ENCODE measurements at places on chromosomes 11 and 22.

GRCh38 chr22:23205339-23206049 is 25.2 kb downstream of the BCR start:
- DNase-seq: no peak

- DNase-seq: no peak
These were observed 52.7 kb downstream of the PAK1 start for GRCh38 chr11:77421041-77421723.

DNA sequence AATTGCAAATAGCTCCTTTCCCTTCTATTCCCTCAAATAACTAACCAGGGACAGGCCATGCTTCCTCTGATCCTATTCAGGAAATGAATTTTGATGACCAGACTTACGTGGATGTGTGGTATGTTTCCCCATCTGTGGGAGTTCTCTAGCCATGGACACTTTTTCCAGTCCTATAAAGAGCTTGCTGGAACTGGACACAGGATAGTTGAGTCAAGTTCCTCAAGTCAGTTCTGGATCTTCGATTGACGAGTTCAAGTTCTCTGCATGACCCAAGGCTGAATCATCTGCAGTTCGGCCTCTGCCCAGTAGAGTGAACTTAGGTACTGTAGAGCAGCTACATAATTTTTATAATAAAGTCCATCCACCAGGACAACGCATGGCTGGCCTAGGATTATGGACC is 52.7 kb upstream of the CCND1 start:
- DNase-seq: peak; percentile 95

GRCh38 chr11:22234743-22235142 is 41.9 kb downstream of the ANO5 start:
- DNase-seq: no peak

DNA sequence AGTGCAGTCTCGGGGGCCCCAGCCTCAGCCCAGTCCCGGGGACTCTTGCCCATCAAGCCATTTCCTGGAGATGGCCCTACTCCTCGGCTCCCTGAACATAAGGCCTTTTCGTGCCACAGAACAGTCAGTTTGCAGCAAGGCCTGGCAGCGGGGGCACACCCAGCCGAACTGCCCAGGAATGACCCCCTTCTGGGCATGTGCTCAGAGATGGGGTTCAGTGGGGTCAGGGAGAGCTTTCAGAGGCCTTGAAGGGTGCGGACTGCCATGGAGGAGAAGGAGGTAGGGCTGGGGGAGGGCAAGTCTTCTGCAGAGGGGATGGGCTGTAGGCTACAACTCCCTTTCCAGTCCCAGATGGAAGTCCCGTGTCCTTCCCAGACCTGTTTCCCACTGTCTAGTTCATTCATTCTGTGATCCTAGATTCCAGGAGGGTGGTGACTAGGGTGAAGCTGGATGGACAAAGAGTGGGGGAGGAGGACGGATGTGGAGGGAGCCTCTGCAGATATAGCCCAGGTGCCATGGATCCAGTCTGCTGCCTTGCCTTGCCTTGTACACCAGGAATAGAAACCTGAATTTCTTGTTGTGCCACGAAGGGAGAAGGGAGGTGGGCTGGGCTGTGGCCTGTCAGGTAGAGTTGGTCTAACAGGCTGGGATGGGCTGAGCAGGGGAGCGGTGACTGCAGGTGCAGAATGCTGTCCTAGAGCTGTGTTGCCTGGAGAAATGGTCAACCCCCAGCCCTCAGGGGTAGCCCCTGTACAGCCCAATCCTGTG is 14.2 kb upstream of the OMP start:
- no peak for DNase-seq

DNA sequence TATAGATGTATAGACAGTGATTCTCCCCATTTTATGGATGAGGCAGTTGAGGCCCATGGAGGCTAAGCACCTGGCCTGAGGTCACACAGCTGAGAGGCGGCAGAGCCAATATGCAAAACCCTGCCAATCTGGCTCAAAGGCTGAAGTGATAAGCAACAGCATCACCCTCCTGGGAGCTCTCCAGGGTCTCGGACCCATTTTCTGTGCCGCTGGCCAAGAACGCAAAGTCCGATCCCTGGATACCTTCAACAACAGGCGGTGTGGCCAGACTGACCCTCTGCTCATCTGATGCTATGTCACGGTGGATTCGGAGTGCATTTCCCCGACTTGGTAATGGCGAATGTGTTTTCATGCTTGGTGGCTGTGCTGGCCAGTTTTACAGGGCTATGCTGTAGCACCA is 595.0 kb downstream of the TBC1D22A start:
- no peak for DNase-seq

- DNase-seq: peak; percentile 74
These were observed 1.2 kb downstream of the DDX17 start for GRCh38 chr22:38504731-38505540.

DNA sequence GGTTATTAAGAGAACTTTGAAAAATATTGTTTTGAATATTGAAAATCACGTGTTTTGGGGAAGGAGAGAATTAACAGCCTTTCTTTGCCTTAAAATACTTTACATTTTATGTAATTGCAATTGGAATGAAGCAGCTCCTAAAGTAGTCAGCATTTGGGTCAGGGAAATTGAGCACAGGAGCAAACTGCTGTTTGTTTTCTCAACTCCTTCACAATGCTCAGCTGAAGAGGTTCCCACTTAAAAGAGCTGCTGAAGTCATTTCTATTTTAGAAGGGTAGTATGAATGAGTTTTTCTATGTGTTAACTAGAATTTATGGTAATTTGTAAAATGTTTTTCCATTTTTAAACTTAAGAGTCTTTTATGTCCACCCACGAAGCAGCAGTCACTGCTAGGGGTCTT is 8.1 kb upstream of the UCP2 start:
- DNase-seq: no peak

- no peak for DNase-seq
These were observed 44.6 kb downstream of the SFI1 start for GRCh38 chr22:31540966-31541365.

DNA sequence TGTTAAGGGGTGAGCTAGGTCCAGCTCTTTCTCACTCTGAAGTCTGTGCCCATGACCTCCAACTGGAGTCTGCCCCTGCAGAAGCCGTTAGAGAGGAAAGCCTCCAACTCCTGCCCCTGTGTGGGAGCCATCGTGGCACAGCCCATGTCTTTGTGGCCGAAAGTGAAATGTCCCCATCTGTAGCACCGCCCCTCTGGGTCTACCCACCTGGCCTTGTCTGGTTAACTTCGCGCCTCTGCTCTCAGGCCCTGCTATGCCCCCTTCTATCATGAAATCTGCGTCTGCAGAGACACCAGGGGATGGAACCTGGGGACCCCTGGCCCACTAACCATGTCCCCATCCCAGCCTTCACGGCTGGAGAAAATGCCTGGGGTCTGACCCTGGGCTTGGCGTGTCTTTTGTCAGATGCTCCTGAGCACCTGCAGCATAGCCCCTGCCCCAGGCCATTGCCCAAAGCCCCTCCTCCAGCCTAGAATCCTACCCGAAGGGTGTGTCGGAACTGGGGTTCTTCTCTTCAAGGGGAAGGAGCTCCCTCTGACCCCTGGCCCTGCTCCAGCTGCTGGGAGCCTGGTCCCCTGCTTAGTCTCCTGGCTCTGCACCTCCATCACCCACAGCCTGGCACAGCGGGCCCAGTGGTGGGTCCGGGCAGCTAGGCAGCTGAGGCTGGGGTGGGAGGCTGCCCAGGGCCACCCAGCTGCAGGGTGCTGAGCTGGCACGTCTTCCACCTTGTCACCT is 35.8 kb upstream of the HMOX1 start:
- no peak for DNase-seq

- no peak for DNase-seq
These were observed 13.8 kb upstream of the MIAT start for GRCh38 chr22:26643418-26644100.

DNA sequence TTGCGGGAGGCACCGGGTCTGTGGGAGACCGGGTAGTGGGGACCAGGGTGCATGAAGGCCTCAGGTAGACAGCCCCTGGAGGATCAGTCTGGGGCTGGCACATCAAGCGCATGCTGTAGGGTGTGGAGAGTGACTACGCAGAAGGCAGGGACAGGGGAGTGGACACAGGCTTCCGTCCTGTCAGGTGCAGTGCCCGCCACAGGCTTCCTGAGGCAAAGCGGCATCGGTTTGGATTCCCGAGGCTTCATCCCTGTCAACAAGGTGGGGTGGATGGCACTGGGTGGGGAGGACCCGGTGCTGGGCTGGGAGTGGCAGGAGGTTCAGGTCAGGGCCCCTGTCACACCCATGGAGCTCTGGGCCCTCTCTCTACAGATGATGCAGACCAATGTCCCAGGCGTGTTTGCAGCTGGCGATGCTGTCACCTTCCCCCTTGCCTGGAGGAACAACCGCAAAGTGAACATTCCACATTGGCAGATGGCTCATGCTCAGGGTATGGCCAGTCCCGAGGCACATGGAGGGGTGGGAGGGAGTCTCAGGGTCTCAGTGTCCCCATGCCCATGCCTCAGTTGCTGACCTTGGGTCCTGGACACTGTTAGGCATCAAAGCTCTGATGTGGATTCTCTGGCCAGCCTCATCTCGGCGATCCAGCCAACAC is 4.5 kb upstream of the LZTR1 start:
- no peak for DNase-seq

GRCh38 chr11:16293204-16293681 is 63.1 kb downstream of the SOX6 start:
- no peak for DNase-seq

DNA sequence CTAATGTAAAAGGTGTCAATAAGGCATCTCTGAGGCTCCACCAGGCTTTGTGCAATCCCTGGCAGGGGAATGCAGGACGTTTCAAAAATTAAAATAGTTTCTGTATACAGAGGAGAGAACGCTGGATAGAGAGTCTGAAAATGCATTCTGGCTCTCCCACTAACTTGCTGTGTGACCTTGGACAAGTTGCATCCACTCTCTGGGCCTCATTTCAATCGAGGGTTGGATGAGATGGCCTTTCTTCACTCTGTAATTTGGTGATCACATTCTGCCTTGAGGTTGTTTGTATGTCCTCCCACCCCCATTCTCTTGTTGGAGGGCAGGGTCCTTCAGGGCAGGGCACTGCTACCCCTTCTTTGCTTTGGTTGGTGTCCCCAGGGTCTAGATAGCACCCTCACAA is 78.5 kb downstream of the CACNG2 start:
- DNase-seq: no peak

GRCh38 chr11:46669711-46670139 is 30.7 kb downstream of the ARHGAP1 start:
- DNase-seq: no peak

DNA sequence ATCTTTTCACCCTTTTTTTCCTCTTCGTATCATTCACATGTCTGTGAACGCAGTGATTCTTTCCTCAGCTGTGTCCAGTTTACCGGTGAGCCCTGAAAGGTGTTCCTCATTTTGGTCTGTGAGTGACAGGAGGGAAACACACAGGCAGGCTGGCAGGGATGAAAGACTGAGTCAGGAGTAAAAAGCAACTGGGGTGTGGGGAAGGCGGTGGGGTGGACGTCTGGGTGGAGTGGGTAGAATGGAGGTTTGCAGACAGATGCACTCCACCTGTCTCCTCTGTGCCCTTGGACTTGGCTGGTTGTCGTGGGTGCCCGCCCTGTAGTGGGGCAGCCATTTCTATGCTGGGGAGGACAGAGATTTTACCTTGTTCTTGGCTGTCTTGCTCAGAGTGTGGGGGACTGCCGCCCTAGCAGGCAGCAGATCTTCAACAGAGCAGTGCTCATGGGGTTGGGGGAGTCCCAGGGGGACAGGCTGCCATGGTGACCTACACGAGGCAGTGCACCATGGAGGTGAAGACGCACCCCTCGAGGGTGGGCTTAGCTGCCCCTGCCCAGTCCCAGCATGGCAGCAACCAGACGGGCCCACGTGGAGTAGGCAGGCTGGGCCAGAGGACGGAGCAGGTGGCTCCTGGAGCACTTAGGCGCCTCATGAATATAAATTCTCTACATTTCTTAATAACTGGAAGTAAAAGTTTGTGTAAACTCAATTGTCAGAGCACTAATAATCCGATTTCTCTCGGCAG is 603.7 kb downstream of the TBC1D22A start:
- no peak for DNase-seq

DNA sequence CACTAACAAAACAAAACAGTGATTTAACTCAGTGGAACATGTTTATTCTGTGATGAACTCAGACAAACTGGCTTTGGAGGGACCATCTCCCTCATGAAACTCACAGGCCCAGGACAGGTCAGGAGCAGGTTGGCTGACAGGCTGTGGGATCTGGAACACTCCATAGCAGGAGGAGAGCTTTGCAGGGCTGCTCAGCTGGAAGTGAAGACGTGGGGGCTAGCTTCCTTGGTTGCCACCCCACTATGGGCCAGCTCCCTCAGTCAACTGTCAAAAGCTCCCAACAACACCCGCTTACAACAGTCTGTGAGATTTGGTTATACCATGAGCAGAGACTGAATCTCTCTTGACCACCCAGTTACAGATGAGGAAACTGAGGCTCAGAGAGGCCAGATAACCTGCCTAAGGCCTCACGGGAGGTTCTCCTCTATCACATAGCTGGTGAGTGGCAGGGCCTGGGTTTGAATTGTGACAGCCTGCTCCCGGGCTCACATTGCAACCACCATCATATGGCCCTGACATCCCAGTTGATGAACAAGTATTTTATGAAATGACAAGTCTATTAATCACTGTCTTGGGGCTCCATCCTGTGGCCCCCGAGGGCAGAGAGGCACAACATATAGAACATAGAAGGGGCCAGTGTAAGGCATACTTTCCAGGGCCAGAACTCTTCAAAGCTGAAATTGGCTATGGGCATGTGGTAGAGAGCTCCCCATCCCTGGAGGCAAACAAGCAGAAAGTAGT is 473.4 kb downstream of the MN1 start:
- DNase-seq: no peak

DNA sequence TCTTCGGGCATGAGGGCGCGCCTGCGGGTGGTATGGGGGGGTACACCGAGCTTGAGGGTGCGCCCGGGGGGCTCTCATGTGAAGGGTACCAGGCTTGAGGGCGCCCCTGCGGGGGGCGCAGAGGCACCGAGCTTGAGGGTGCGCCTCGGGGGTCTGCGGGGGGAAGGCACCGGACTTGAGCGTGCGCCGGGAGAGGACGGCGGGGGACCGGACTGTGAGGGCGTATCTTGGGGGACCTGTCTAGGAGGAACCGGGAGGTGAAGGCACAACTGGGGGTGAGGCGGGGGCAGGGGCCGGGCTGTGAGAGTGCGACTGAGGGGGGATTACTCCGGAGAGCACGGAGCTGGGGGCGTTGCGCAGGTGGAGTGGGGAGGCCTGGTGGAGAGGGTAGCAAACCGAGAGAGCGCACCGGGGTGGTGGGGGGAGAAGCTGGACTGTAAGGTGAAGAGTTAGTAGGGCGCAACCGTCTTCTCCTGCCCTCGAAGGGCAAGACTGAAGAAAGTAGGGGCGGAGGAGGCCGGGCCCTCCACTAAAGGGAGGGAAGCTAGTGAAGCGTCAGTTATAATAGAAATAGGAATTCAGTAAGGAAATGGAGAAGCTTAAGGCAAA is 1.1 kb upstream of the DDX6 start:
- peak; percentile 48 for DNase-seq

- DNase-seq: no peak
These were observed 911 bp downstream of the EMID1 start for GRCh38 chr22:29206372-29207242.

Data from GM23248 (cell line).